A673 (cell line): ENCODE measurements at places on chromosomes 2 and 18.

- DNase-seq, result no peak
Observed at GRCh38 chr2:115609978-115610377, 1167.5 kb downstream of the DPP10 start.

- no peak for DNase-seq
Observed at GRCh38 chr2:69833752-69834151, 4.3 kb downstream of the GMCL1 start.

- no peak for DNase-seq
Observed at GRCh38 chr2:158970241-158970751, 1.9 kb downstream of the TANC1 start.

GRCh38 chr2:61493523-61493942 is 22.6 kb upstream of the USP34 start:
- peak; percentile 33 for DNase-seq

DNA sequence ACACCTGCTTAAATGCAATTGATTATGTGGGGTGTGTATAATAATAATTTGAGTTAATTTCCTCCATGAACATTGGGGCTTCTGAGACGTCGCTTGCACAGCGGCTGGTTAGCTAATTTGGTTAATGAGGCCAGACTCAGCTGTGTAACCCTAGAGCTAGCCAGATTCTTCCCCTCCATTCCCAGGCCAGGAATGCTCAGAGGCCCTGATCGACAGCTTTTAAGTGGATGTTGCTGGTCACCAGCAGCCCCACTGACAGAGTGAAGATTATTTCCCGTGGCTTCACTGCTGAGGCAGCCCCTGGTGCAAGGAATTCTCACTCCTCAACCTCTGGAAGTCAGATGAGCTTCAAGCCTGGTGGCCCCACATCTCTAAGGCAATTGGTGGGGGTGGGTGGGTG is 12.4 kb upstream of the EPAS1 start:
- no peak for DNase-seq

DNA sequence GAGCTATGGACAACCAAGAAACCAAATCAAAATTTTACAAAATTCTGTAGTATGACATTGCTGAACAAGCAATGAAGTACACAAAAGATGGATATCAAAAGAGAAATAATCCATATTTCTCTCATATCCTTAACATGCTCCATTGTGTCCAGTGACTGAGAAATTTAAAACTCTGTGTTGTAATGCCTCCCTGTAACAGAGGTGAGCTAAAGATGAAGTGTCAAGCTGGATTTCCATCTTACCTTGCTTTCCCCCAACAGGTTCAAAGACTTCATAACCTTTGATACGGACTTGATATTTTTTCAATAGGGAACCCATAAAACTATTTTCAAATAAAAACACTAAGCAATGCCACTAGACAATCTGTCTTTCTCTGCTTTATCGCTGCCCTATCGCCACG is 95.7 kb upstream of the SERTAD2 start:
- no peak for DNase-seq

- no peak for DNase-seq
Observed at GRCh38 chr2:65458999-65459398, 26.6 kb upstream of the SPRED2 start.

DNA sequence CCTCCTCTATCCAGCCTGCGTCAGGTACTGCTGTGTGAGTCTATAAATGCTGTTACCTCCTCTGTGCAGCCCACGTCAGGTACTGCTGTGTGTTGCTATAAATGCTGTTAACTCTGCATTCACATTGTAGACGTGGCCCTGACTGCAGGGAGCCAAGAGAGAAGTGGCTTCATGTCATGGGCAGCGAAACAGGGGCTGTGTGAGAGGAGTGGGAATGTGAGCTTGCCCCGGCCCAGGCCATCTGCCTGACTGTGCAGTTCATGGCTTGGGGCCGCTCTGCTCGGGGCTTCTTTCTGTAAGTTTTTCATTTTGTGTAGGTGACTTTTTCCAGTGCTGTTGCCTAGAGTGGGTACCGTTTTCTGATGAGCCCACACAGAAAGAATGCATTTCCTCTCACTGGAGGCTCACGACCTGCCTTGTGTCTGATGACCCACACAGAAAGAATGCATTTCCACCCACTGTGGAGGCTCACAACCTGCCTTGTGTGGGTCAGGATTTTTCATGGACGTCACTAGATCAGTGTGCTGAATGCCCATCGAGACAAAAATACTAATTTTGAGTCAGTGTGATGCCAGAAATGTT is 104.5 kb downstream of the SNTG2 start:
- no peak for DNase-seq

DNA sequence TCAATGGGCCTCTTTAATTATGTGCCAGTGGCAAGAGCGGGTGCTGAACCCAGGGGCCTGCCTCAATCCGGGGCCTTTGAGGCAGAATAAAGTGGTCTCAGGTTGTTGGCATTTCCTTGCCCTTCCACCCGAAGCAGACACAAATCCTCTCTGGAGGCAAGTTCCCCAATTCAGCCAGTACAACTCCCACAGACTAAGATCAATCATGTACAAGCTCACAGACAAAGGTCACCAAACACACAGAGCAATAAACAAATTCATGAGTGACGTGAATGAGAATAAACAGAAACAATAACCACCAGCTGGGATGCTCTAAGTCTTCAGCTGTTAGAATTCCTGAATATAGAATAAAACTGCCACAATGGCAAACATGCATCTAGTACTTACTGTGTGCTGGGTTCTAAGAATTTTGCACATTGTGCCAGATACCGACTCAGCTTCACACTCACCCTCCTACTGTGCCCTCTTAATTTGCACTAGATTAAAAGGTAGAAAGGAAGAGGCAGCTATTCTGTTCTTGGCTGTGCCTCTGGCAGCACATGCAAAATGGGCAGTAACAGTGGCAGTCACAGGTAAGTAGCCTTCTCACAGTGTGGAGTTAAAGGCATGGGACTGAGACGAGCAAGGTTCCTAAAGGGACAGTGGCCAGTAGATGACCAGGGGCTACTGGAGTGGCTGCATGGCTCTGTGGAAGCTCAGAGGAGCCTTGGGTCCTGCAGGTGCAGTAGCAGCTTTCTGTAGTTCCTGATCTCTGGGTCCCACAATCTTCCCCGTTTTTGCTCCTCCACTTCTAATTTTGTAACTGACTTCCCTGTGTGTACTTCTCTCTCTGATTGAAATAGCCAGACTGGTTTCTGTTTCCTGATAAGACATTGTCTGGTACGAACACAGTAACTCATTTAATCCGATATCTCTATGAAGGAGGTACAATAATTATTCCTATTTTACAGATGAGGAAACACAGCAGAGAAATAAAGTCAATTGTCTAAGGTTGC is 34.6 kb upstream of the IL1B start:
- DNase-seq, result no peak

DNA sequence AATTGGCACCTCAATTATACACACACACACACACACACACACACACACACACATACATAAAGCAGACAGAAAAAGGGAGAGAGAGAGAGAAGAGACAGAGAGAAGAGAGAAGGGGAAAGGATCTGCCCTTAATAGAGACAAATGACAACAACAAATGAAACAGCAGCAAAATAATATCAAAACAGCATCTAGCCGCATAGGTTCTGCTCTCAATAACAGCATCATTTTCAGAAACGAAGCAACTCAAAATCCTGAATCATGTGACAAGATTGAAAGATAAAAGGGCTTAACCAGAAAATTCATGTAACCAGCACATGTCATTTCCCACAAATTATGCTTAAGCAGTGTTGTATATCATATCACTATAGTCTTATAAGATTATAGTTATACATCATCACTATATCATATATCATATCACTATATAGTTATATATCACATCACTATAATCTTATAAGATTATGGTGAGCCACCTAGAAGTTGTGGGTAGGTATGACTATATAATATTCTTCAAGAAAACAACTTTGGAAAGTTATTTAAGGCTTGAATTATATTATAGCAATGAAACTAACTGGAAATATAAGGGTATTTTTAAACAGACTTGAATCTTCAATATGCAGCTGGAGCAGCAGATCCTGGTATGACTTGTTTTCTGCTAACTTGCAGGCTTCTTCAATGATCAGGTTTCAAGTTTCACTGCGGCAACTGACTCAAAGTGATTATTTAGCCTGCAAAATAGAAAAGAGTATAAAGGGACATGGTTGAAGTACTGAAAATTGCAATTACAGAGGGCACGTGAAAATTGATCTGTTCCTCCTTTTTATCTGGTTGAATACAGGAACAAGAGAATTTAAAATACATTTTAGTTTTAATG is 16.1 kb upstream of the VPS54 start:
- DNase-seq, result no peak

GRCh38 chr18:43531438-43531837 is 254.1 kb upstream of the SYT4 start:
- DNase-seq, result no peak

GRCh38 chr2:175247159-175247558 is 65.6 kb upstream of the ATP5MC3 start:
- DNase-seq, result no peak

DNA sequence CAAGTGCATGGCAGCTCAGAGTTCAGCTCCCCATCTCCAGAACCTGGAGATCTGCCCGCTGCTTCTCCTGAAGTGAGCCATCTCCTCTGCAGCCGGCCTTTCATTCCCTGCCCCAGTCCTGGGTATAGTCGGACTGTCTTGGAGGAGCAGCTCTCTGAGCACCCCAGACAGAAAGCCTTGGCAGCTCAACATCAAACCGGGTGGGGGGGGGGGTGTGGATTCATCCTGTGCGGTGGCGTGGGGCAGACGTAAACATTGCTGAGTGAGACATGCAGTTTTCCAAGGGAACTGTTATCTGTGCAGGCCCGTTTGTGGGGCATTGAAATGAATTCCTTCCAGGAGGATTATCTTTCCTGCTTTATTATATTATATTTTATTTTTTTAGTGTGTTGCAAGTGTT is 125.9 kb upstream of the MYCN start:
- DNase-seq, result no peak

GRCh38 chr18:37701967-37702366 is 136.4 kb upstream of the CELF4 start:
- DNase-seq, result no peak

DNA sequence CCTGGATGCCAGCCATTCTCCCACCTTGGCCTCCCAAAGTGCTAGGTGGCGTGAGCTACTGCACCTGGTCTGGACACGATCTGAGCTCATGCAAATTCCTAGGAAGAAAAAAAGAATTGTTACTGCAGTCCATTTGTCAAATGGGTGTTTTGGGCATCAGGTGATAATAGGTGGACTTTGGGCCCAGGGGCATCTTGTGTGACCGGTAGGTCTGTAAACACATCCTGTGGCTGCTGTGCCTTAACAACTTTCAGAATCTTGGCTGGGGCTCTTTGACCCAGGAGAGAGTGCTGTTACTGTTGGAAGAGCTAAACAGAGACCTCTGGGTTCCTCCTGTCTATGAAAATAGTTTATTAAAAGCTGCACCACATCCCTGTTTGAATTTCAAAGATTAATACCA is 34.9 kb upstream of the TFCP2L1 start:
- no peak for DNase-seq

GRCh38 chr2:23178396-23178795 is 206.6 kb upstream of the KLHL29 start:
- DNase-seq, result no peak

DNA sequence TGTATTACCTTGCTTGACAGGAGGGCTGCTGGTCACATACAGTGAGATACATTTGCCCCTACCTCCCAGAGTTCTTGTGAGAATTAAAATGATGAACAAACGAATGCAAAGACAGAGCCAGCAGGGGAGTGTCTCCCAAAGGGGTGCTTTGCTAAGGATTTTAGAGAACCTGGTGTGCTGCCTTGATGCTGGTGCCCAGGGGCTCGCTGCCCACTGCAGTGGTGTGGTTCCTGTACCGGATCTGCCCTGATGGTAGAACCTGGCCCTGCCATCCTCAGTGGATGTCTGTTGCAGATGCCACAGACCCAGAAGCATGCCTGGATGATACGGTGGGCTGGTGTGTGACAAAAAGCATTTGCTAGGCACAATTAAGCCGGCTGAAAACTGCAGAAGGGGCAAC is 414.8 kb upstream of the HS6ST1 start:
- no peak for DNase-seq

DNA sequence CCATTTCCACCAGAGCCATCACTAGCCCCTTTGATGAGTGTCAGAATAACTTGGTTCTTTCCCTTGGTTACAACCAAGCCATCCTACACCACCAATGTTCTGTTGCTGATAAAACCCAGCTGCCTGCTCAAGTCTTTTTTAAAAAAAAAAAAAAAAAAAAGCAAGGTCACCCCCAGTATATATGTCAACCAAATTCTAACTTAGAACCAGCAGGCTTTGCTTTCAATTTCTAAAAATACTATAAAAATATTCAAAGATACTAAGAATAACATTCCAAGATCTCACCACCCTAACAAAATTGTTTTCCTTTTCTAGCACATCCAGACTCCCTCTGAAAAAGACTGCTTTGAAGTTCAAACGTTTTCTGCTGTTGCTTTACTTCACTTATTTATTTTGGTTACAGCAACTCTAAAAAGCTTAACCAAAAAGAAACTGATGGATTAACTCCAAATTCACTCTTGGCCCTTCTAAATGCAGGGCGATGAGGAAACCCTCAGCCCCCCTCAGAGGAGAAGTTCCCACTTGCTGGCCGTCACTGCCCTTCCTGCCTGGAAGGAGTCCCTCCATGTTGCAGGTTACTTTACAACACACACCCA is 10.9 kb downstream of the UXS1 start:
- no peak for DNase-seq

GRCh38 chr2:11031876-11032275 is 120.1 kb downstream of the KCNF1 start:
- DNase-seq, result no peak
